ENCODE measurements at places on chromosomes 3 and 15.

DNA sequence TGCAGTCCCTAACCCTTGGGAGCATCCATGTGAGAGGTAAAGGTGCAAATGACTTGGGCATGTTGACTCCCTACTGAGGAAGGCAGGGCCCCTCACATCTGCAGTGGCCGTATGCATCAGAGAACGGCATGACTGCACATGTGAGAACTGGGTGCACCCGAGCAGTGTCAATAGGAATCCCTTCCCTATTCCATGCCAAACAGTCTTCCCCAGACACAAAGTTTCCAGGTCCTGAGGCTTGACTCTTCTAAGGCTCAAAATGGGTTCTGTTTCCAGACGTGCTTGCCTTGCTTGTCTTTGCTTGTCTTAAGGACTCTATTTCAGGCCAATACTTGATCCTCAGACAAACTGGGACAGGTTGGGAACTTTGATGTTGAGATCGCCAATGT, 20.5 kb upstream of the ANPEP start:
- DNase-seq = no peak

GRCh38 chr3:112785321-112786001, 61.2 kb downstream of the CD200R1L start:
- DNase-seq = no peak

GRCh38 chr3:10474847-10475246, 30.5 kb downstream of the ATP2B2 start:
- DNase-seq = no peak

DNA sequence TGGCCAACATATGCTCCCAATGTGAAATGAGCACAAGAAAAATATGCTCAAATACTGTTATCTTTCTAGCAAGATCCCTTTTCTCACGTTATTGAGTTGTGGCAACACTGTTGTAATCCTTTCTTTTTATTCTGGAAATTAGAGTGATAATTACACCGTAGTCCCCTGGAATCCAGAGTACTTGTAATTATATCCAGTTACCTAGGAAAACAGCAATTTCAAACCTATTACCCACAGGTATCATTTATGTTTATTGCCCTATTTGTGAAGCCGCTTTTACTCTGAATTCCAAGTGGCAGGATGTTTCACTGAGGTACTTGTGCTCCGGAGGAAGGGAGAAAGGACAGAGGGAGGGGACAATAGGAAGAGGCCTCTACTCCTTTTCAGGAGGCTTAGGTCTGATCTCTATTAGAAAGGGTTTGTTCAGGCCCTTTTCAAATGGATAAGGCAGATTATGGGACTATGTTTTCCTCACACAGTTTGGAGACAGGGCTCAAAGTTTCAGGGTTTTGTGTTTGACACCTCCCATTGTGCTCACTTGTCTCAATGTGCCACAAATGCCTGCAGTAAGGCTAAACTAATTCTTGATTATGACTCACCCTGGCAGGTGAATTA, 646.6 kb downstream of the TUSC7 start:
- no peak for DNase-seq

DNA sequence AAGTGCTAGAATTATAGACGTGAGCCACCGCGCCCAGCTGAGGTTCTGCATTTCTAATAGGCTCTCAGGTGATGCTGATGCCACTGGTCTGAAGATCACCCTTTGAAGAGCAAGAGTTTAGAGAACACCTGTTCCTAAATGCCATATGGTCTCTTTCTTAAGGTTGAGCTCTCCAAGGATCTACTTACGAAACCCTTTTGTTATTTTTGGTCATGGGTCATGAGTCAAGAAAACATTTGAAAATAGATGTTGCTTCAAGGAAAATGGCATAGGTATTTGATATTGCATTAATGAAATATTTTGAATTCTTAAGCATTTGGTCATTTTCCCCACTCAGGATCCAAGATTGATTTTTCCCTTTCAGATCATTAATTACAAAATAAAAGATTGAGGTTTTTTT, 74.7 kb upstream of the SOX2 start:
- DNase-seq = no peak

All from LNCaP clone FGC (cell line).